Heart left ventricle (tissue), 16 donors: ENCODE measurements at places on chromosomes 2 and 18. TPM values are rescaled to one million over a fixed set of nuclear protein-coding genes. Genes with fewer than 3 reads are reported as not detected.

CCDC150 gene
- total RNA-seq, result 1.3 TPM

GRCh38 chr2:219803294-219803693 lies 175.9 kb downstream of the SLC4A3 start:
- no peaks in the 10 kb centered on the region for H3K4me1 ChIP-seq
- H3K27ac ChIP-seq, result no peak overlapping the region
- no peak overlapping the region for H3K4me3 ChIP-seq
- H3K36me3 ChIP-seq, result no peaks in the 10 kb centered on the region
- H3K27me3 ChIP-seq, result no peaks in the 10 kb centered on the region

GRCh38 chr2:175418224-175418835 lies 236.8 kb upstream of the ATP5MC3 start:
- H3K36me3 ChIP-seq, result no peaks in the 10 kb centered on the region
- no peak overlapping the region for H3K4me3 ChIP-seq
- H3K4me1 ChIP-seq, result no peaks in the 10 kb centered on the region
- no peaks in the 10 kb centered on the region for H3K27me3 ChIP-seq
- DNase-seq, result no peak

- peaks cover 50% of the 10 kb centered on the region for H3K4me1 ChIP-seq
- DNase-seq, result peak; percentile 75
- H3K36me3 ChIP-seq, result no peaks in the 10 kb centered on the region
- no peak overlapping the region for H3K4me3 ChIP-seq
Observed at GRCh38 chr2:85750587-85751575, 2.9 kb upstream of the ATOH8 start.

DAPL1 gene
- total RNA-seq, result not detected

DNA sequence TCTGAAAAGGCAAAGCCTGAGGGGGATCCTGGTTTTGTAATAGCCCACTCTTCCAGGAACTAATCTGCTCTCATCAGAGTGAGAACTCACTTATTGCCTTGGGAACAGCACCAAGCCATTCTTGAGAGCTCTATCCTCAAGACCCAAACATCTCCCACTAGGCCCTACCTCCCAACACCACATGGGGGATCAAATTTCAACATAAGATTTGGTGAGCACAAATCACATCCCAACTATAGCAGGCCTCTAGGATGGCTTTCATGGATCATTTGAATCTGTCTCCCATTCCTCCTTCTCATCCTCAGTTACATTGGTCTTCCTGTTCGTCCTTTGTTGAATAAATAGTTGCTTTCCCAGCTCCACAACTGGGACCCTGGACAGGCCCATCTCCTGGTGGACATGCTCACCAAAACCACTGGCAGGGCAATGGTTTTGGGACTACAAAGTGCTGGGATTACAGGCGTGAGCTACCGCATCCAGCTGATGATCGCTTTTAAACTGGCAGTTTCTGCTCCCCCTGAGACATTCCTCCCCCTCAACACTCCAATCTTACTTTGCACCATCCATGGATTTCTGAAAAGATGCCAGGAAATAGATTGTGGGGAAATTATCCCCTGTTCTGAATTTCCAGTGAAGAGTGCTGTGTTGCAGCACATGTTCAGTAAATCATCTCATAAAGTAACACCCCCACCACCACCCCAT lies 42.6 kb downstream of the MCFD2 start:
- peak overlapping the region; percentile 73 for H3K27ac ChIP-seq
- no peak for DNase-seq
- H3K4me1 ChIP-seq, result peaks cover 70% of the 10 kb centered on the region
- H3K27me3 ChIP-seq, result no peaks in the 10 kb centered on the region

DNA sequence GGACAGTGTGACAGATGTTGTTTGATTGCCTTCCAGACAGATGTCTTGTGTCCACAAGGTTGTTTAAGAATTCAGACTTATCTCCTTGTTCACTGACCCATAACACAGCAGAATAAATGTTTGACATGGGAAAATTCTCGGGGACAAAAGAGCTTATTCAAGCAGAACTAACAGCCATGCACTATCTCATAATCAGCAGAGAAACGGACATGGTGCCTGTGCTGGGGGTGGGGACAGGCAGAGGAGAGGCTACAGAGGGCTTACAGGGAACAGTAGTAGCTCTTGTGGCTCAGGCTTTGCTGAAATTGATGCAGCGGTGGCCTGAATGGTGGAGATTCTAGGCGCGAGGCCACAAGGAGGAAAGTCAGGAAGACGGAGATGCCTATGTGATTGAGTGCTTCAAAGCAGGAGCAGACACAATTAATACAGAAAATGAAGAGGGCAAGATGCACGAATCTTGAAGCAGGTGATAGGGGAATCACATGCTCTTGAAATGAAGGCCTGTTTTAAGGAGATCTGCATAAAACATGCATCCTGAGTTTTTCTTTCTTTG lies 62.0 kb upstream of the CAB39 start:
- H3K4me3 ChIP-seq, result no peak overlapping the region
- H3K36me3 ChIP-seq, result no peaks in the 10 kb centered on the region
- no peak overlapping the region for H3K27ac ChIP-seq

DNA sequence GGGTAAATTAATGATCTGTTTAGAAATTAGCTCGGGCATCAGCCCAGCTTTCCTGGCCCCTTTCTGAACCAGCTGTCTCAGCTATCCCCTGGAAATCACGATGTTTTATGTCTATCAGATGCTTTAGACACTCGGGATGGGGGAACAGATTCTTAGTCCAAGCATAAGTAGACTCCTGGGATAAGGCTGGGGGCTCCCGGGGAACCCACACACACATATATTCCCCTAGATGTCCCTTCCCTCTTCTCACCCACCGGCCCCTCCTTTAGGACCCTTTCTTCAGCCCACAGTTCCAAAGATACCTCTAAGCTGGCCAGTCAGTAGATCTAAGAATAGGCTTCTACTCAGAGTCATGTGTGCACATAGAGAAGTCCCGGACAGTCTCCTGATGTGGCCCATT lies 151.5 kb upstream of the COPS8 start:
- no peaks in the 10 kb centered on the region for H3K27me3 ChIP-seq
- no peaks in the 10 kb centered on the region for H3K4me1 ChIP-seq
- H3K4me3 ChIP-seq, result no peak overlapping the region
- H3K36me3 ChIP-seq, result no peaks in the 10 kb centered on the region
- H3K27ac ChIP-seq, result no peak overlapping the region
- no peak for DNase-seq

DNA sequence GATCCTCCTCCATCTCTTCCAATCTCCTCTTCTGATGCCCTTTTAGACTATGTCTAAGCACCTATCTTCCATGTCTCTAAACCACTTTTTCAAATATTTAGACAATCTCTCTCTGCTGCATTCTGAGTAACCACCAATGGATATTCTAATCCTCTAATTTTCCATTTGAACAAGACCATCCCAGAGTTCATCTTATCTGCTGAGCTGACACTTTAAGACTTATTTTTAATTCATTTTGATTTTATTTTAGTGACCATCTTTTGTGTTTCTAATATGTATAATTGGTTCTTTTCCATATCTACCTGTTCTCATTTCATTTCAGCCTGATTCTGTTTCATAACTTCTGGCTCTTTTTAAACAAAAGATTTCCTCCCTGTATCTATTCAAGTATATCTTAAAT lies 369.9 kb downstream of the CLIP4 start:
- no peak overlapping the region for H3K4me3 ChIP-seq
- no peaks in the 10 kb centered on the region for H3K27me3 ChIP-seq
- H3K27ac ChIP-seq, result no peak overlapping the region
- peaks cover 3% of the 10 kb centered on the region for H3K4me1 ChIP-seq
- H3K36me3 ChIP-seq, result no peaks in the 10 kb centered on the region

DNA sequence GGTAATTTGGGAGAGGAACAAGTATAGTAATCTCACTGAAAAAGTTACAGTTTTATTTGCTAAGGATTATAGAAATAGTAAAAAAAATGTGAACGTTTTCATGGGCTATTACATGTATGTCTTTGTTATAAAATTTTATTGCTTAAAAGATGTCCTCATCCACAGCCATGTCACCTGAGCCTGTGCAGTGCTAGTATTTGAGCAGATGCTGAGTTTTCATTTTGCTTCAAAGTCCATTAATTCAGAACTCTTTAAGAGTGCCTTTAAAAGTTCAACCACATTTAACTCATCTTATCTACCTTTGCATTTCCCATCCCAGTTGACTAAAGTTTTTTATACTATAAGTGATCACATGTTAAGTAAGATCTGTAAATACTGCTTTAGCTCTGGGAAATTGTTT lies 52.6 kb downstream of the DPP10 start:
- no peaks in the 10 kb centered on the region for H3K36me3 ChIP-seq
- DNase-seq, result no peak
- no peak overlapping the region for H3K27ac ChIP-seq
- no peaks in the 10 kb centered on the region for H3K27me3 ChIP-seq
- H3K4me3 ChIP-seq, result no peak overlapping the region

ZNF385B gene
- total RNA-seq, result 12.2 TPM

- H3K27ac ChIP-seq, result peak overlapping the region; percentile 70
- H3K4me1 ChIP-seq, result peaks cover 42% of the 10 kb centered on the region
Observed at GRCh38 chr2:174635015-174635593, 37.5 kb upstream of the WIPF1 start.

MAP3K19 gene
- total RNA-seq, result not detected

CGREF1 gene
- not detected for total RNA-seq

DNA sequence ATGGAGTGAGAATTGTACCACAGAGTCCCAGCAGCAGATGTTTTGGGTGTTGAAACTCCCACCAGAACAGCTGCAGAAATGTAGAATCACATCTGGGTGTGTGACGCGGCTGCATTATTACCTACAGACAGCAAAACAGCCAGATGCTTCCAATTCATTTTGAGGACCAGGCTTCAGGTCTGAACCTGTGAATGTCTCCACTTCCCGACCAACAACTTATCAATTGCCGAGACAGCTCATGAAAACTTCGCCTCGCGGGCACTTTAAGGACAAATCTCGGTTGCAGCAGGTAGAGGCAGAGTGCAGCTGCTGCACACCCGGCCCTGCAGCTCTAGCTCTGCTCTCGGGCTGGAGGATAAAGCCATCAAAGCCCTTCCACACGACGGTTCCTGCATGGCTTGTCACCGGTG lies 202.0 kb downstream of the HRH4 start:
- H3K27me3 ChIP-seq, result no peaks in the 10 kb centered on the region
- H3K27ac ChIP-seq, result no peak overlapping the region

DNA sequence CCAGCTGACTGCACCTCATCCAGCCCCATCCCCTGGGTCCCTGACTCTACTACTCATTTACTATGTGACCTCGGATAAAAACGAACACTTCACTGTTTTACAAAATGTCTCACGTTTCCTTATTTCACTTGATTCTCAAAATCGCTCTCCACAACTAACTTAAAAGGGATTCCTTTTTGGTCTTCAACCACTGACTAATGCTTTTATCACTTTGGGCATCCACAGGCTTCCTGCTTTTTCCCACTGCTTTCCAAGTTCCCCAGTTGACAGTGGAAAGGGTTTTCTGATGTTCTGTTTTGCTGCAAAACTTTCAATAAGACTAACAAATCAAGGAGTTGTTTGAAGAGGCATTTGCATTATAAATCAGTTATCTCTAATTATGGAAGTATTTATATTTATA lies 24.1 kb downstream of the EIF2AK3 start:
- no peaks in the 10 kb centered on the region for H3K27me3 ChIP-seq
- no peaks in the 10 kb centered on the region for H3K36me3 ChIP-seq
- DNase-seq, result no peak
- no peak overlapping the region for H3K27ac ChIP-seq

GRCh38 chr2:108620656-108621055 lies 86.4 kb downstream of the LIMS1 start:
- no peak overlapping the region for H3K4me3 ChIP-seq
- no peaks in the 10 kb centered on the region for H3K36me3 ChIP-seq
- H3K27ac ChIP-seq, result no peak overlapping the region
- H3K4me1 ChIP-seq, result peaks cover 5% of the 10 kb centered on the region
- no peaks in the 10 kb centered on the region for H3K27me3 ChIP-seq
- no peak for DNase-seq

- H3K27me3 ChIP-seq, result no peaks in the 10 kb centered on the region
- no peak overlapping the region for H3K4me3 ChIP-seq
- no peaks in the 10 kb centered on the region for H3K36me3 ChIP-seq
- H3K27ac ChIP-seq, result no peak overlapping the region
Observed at GRCh38 chr2:39508198-39508597, 71.1 kb upstream of the MAP4K3 start.

- H3K27me3 ChIP-seq, result no peaks in the 10 kb centered on the region
- H3K4me1 ChIP-seq, result no peaks in the 10 kb centered on the region
- no peak overlapping the region for H3K27ac ChIP-seq
- no peak for DNase-seq
- no peak overlapping the region for H3K4me3 ChIP-seq
Observed at GRCh38 chr18:33532978-33533377, 45.0 kb upstream of the ASXL3 start.

SCN9A gene
- total RNA-seq, result 1.1 TPM

DNA sequence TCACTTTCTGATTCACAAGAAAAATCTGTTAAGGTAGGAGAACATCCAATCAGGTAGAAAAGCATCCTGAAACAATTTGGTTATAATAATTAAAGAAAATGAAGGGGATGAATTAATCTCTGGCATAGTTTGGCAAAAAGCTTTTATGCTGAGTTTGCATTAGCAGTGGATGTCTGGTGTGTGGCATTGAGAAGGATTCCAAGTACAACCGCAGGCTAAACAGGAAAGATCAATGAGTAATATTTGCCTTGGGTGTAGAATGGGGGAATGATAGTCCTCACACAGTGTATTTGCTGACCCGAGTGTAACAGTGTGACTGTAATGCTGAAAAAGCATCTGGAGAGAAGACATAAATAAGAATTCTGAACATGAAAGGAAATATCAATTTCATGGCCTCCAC lies 68.3 kb upstream of the SESTD1 start:
- H3K4me3 ChIP-seq, result no peak overlapping the region
- H3K4me1 ChIP-seq, result no peaks in the 10 kb centered on the region
- H3K36me3 ChIP-seq, result no peaks in the 10 kb centered on the region
- no peak overlapping the region for H3K27ac ChIP-seq
- DNase-seq, result no peak

ALLC gene
- total RNA-seq, result not detected

- no peak for DNase-seq
- H3K27ac ChIP-seq, result no peak overlapping the region
- no peaks in the 10 kb centered on the region for H3K36me3 ChIP-seq
- H3K4me3 ChIP-seq, result no peak overlapping the region
Observed at GRCh38 chr18:72840109-72840508, 27.7 kb downstream of the NETO1 start.

GRCh38 chr2:9217838-9218770 lies 11.5 kb downstream of the ASAP2 start:
- no peaks in the 10 kb centered on the region for H3K36me3 ChIP-seq
- no peak for DNase-seq
- H3K4me3 ChIP-seq, result no peak overlapping the region
- no peaks in the 10 kb centered on the region for H3K4me1 ChIP-seq

- H3K27ac ChIP-seq, result no peak overlapping the region
- no peak for DNase-seq
- H3K36me3 ChIP-seq, result no peaks in the 10 kb centered on the region
- no peaks in the 10 kb centered on the region for H3K27me3 ChIP-seq
Observed at GRCh38 chr2:120236316-120236715, 13.1 kb upstream of the TMEM185B start.

- H3K36me3 ChIP-seq, result no peaks in the 10 kb centered on the region
- peaks cover 5% of the 10 kb centered on the region for H3K4me1 ChIP-seq
- no peak overlapping the region for H3K27ac ChIP-seq
- H3K4me3 ChIP-seq, result no peak overlapping the region
Observed at GRCh38 chr2:112600634-112601033, 16.2 kb downstream of the CHCHD5 start.

MYO5B gene
- total RNA-seq, result 0.61 TPM
